ENCODE measurements at places on chromosomes 7 and 10.

- DNase-seq = peak; percentile 68
Observed at GRCh38 chr10:930625-931325, 730 bp downstream of the LARP4B start.

GRCh38 chr10:17023386-17024298 is 106.0 kb downstream of the CUBN start:
- no peak for DNase-seq

- DNase-seq = no peak
Observed at GRCh38 chr7:84218681-84219080, 24.1 kb upstream of the SEMA3A start.

DNA sequence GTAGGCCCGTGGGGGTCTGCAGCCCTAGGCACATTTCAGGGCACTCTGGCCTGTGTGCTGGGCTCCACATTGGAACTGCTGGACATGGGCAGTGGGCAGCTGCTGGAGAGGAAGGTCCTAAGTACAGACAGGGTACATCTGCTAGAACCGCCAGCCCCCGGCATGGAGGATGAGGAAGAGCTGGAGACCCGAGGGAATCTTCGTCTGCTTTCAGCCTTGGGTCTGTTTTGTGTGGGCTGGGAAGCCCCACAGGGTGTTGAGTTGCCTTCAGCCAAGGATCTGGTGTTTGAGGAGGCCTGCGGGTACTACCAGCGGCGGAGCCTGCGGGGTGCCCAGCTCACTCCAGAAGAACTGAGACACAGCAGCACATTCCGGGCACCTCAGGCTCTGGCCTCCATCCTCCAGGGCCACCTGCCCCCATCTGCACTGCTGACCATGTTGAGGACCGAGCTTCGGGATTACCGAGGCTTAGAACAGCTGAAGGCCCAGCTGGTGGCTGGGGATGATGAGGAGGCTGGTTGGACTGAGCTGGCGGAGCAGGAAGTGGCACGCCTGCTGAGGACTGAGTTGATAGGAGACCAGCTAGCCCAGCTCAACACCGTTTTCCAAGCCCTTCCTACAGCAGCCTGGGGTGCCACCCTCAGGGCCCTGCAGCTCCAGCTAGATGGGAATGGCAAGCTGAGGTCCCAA is 1.4 kb downstream of the HPS6 start:
- DNase-seq = no peak

DNA sequence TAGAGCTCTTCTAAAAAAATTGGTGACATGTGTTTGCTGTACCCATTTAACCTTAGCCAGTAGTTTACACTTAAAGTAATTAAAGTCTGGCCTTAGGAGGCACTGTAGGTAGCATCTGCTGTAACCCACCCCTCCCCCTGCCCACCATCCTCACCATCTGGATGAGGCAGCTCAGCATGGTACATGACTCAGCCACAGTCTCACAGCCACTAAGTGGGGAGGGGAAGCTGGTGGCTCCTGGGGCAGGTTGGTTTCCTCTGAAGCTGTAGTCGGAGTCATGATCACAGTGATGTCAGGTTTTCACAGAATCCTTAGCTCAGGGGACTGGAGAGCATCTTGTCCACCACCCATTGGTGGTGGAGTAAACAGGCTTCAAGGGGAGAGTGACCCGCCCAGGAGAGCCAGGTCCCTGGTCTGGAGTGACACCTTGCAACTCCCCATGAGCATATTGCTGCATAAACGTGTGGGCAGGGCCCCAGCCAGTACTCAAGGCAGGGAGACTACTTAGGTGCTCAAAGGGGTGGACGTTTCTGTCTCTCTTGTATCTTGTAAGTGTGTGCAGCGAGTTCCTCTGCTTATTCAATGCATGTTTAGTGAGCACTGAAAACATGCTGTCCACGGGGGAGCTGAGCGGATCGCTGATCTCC is 125.9 kb downstream of the GRK5 start:
- no peak for DNase-seq

GRCh38 chr10:104035194-104036068 is 50.2 kb downstream of the COL17A1 start:
- DNase-seq = no peak

- DNase-seq = no peak
Observed at GRCh38 chr7:94874036-94874785, 33.2 kb upstream of the PPP1R9A start.

DNA sequence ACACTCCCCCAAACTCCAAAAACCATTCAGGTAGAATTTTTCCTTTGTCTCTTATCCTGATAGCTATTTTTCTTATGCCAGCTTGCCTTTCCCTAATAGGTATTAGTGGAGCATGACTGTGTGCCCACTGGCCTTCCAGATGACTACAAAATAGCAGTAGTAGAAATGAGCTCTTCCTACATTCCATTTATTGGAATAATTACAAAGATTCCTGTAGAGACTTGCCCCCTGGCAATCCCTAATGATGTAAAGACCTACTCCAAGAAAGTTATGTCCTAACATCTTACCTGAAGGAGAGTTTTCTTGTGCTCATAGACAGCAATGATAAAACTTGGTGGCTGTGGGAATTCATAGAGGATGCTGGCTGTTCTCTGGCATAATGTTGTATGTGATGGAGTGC is 501.8 kb downstream of the GATA3 start:
- no peak for DNase-seq
